ENCODE measurements at places on chromosomes 4 and X. TPM values are rescaled to one million over a fixed set of nuclear protein-coding genes. Genes with fewer than 3 reads are reported as not detected.

DNA sequence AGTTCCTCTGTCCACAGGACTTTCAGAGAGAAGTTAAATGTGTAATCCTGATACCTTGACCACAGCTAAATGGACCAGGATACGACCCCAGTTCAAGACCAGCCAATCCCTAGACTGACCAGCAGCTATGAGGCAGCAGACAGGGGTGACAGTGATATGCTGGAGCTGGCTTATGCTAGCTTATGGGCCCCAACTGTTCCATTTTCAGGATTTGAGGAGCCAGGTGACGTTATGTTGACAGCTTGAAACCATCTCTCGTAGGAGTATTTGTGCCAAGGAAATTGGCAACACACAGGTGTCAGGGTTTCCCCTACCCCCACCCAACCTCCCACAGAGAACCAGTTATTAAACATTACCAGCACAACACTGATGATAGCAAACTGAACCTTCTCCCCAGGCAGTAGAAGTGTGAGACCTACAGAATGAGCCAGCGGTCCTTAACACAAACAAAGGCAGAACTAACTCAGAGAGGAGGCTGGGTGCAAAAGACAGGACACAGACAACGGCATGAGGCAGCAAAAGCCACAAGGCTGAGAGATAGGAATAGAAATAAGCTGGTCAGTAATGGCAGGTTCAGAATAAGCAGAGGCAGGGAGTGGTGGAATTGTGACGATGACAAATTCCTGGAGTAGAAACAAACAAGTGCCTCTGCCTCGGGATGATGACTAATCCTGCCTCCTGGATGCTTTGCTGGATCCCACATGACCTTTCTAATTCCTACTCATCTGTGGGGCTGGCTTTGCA lies 85.6 kb upstream of the CPEB2 start:
- peaks cover 10% of the 10 kb centered on the region for H3K4me1 ChIP-seq
- H3K4me3 ChIP-seq: no peak overlapping the region
- H3K27ac ChIP-seq: peak overlapping the region; percentile 57
- no peaks in the 10 kb centered on the region for H3K36me3 ChIP-seq

GRCh38 chr4:96093563-96093962 lies 253.7 kb downstream of the PDHA2 start:
- H3K36me3 ChIP-seq: no peaks in the 10 kb centered on the region
- H3K27me3 ChIP-seq: no peaks in the 10 kb centered on the region
- H3K4me3 ChIP-seq: no peak overlapping the region

GRCh38 chr4:184766446-184766845 lies 32.5 kb upstream of the CENPU start:
- H3K36me3 ChIP-seq: peaks cover 44% of the 10 kb centered on the region
- no peaks in the 10 kb centered on the region for H3K27me3 ChIP-seq
- H3K4me3 ChIP-seq: no peak overlapping the region
- no peak for DNase-seq
- H3K27ac ChIP-seq: no peak overlapping the region

DNA sequence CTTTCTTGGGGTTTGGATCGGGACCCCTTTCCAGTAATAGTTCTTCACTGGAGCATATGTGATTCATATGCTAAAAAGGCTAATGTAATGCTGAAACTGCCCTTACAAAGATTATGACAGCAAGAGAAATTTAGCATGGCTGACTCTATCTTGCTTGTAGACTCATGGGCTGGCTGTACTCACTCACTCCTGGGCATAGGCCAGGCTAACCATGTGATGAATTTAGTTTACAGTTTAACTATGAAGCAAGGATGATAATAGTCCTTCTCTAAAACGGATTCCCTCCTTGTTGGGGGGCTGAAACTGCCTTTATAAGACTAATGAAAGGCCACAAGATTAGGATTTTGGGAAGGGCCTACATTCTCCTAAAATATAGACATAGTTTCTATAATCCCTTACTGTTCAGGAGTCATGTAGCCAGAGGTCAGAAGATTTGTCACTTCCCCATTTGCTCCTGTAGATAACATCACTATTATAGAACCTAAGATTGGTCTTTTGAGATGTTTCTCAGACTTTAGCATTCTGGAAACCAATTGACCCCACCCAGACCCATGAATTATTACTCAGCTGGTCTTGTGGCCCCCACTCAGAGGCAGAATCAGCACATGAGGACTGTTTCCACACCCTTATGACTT lies 20.8 kb upstream of the CEP135 start:
- no peak for DNase-seq
- no peak overlapping the region for H3K4me3 ChIP-seq
- H3K27me3 ChIP-seq: no peaks in the 10 kb centered on the region
- no peak overlapping the region for H3K27ac ChIP-seq

GRCh38 chr4:99088023-99088449 lies 552 bp downstream of the ADH5 start:
- H3K27ac ChIP-seq: peak overlapping the region; percentile 99
- H3K4me3 ChIP-seq: peak overlapping the region; percentile 86
- peaks cover 61% of the 10 kb centered on the region for H3K4me1 ChIP-seq
- DNase-seq: no peak

GRCh38 chr4:132395561-132395960 lies 753.5 kb upstream of the PCDH10 start:
- H3K4me3 ChIP-seq: no peak overlapping the region
- H3K36me3 ChIP-seq: no peaks in the 10 kb centered on the region
- H3K27ac ChIP-seq: no peak overlapping the region
- peaks cover 27% of the 10 kb centered on the region for H3K4me1 ChIP-seq
- no peak for DNase-seq
- no peaks in the 10 kb centered on the region for H3K27me3 ChIP-seq

- H3K4me3 ChIP-seq: no peak overlapping the region
- no peak for DNase-seq
Measured at GRCh38 chr4:88619971-88620370, 27.7 kb downstream of the HERC3 start.

GRCh38 chrX:101478366-101478765 lies 6.9 kb upstream of the ARMCX4 start:
- H3K36me3 ChIP-seq: no peaks in the 10 kb centered on the region
- no peak for DNase-seq
- peaks cover 5% of the 10 kb centered on the region for H3K4me1 ChIP-seq
- no peaks in the 10 kb centered on the region for H3K27me3 ChIP-seq
- no peak overlapping the region for H3K4me3 ChIP-seq

DNA sequence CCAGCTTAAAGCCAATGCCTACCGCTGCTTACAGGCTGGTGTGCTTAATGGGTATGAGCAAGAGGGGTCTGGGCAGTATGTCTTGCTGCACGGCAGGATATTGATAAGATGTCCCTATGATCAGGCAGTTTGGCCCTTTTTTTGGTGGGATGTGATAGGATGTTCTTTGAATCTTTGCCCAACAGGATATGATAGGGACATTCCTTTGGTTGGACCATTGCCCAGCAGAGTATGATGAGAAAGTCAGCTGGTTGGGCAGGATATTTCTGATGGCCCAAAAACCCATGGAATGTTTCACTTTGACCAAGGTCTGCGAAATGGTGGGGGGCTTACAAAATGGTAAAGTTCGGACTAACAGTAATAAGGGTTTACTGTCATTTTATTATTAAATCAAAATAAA lies 1060.6 kb downstream of the STIM2 start:
- no peak for DNase-seq
- H3K4me3 ChIP-seq: no peak overlapping the region
- peak overlapping the region; percentile 5 for H3K27ac ChIP-seq
- H3K36me3 ChIP-seq: no peaks in the 10 kb centered on the region
- peaks cover 34% of the 10 kb centered on the region for H3K4me1 ChIP-seq

GRCh38 chr4:55609393-55609866 lies 17.4 kb upstream of the PDCL2 start:
- no peak overlapping the region for H3K4me3 ChIP-seq
- no peaks in the 10 kb centered on the region for H3K4me1 ChIP-seq
- no peak overlapping the region for H3K27ac ChIP-seq
- H3K36me3 ChIP-seq: no peaks in the 10 kb centered on the region

DNA sequence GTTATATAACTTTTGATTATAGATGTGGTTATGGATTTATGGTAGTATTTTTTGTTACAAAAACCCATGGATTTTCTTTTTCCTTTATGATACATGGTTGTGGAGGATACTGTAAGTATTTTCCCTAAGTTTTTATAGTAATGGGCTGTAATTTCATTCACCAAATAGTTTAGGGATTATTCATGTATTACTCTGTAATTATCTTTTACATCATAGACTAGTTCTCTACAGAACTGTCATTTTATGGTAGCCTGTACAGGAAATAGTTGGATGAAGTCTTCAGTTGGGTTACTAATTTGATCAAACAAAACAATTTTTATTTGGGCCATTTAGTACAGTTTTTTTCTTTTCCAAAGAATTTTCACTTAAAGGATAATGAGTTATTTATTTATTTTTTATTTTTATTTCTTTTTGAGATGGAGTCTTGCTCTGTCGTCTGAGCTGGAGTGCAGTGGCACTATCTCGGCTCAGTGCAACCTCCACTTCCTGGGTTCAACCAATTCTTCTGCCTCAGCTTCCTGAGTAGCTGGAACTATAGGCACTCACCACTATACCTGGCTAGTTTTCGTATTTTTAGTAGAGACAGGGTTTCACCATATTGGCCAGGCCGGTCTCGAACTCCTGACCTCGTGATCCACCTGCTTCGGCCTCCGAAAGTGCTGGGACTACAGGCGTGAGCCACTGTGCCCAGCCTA lies 42.1 kb downstream of the RBPJ start:
- no peak overlapping the region for H3K4me3 ChIP-seq
- no peak for DNase-seq
- H3K4me1 ChIP-seq: peaks cover 37% of the 10 kb centered on the region

- H3K4me3 ChIP-seq: no peak overlapping the region
- H3K36me3 ChIP-seq: no peaks in the 10 kb centered on the region
- peaks cover 42% of the 10 kb centered on the region for H3K4me1 ChIP-seq
- no peaks in the 10 kb centered on the region for H3K27me3 ChIP-seq
- H3K27ac ChIP-seq: peak overlapping the region; percentile 73
- no peak for DNase-seq
Measured at GRCh38 chr4:181662383-181662782, 580.8 kb upstream of the TENM3 start.

- H3K4me1 ChIP-seq: no peaks in the 10 kb centered on the region
- DNase-seq: no peak
- H3K27ac ChIP-seq: no peak overlapping the region
- H3K4me3 ChIP-seq: no peak overlapping the region
Measured at GRCh38 chrX:22585831-22586230, 313.1 kb downstream of the CBLL2 start.

- H3K4me3 ChIP-seq: no peak overlapping the region
- peaks cover 37% of the 10 kb centered on the region for H3K4me1 ChIP-seq
- peak overlapping the region; percentile 32 for H3K27ac ChIP-seq
- no peak for DNase-seq
- no peaks in the 10 kb centered on the region for H3K36me3 ChIP-seq
Measured at GRCh38 chrX:20514358-20514757, 247.6 kb upstream of the RPS6KA3 start.

DNA sequence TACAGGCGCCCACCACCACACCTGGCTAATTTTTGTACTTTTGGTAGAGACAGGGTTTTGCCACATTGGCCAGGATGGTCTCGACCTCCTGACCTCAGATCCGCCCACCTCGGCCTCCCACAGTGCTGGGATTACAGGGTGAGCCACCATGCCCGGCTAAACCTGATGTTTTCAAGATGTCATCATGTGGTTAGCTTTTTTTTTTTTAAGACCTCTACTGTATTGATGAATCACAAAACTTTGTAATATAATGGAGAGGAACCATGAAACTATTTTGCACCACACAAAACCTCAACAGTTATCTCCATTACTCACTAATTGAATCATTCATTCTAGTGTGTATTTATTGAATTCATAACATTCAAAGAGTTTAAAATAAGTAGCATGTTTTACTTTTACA lies 94.7 kb upstream of the NEIL3 start:
- H3K27ac ChIP-seq: no peak overlapping the region
- no peaks in the 10 kb centered on the region for H3K36me3 ChIP-seq
- H3K4me1 ChIP-seq: no peaks in the 10 kb centered on the region
- no peak overlapping the region for H3K4me3 ChIP-seq
- peaks cover 18% of the 10 kb centered on the region for H3K27me3 ChIP-seq
- DNase-seq: no peak

GRCh38 chr4:1632109-1633104 lies 51.7 kb downstream of the FAM53A start:
- no peak overlapping the region for H3K27ac ChIP-seq
- H3K27me3 ChIP-seq: peaks cover 1% of the 10 kb centered on the region
- no peaks in the 10 kb centered on the region for H3K4me1 ChIP-seq
- DNase-seq: no peak
- peaks cover 5% of the 10 kb centered on the region for H3K36me3 ChIP-seq

- no peak overlapping the region for H3K27ac ChIP-seq
- peaks cover 6% of the 10 kb centered on the region for H3K4me1 ChIP-seq
- H3K27me3 ChIP-seq: no peaks in the 10 kb centered on the region
- no peak overlapping the region for H3K4me3 ChIP-seq
Measured at GRCh38 chr4:112968451-112969159, 80.8 kb upstream of the ANK2 start.

DNA sequence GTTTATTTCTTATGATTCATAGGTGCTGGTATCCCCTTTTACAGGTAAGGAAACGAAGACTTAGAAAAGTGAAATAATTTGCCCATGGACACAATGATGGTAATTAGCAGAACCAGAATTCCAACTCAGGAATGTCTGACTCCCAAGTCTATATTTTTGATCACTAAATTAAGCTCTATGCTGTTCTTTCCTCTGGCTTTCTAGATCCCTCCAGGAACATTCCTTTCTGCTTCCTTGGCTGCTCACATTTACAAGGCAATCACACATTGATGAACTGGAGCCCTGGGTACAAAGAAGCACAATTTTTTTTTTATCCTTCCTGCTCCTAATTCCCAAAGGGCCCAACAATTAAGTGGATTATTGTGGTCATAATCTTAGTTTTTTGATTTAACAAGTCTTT lies 7.0 kb upstream of the CDKN2AIP start:
- H3K27ac ChIP-seq: no peak overlapping the region
- no peaks in the 10 kb centered on the region for H3K27me3 ChIP-seq
- peaks cover 4% of the 10 kb centered on the region for H3K4me1 ChIP-seq
- DNase-seq: no peak

GRCh38 chr4:182521011-182521410 lies 277.8 kb downstream of the TENM3 start:
- H3K4me1 ChIP-seq: peaks cover 8% of the 10 kb centered on the region
- H3K36me3 ChIP-seq: peaks cover 4% of the 10 kb centered on the region
- no peak overlapping the region for H3K4me3 ChIP-seq
- DNase-seq: no peak

DNA sequence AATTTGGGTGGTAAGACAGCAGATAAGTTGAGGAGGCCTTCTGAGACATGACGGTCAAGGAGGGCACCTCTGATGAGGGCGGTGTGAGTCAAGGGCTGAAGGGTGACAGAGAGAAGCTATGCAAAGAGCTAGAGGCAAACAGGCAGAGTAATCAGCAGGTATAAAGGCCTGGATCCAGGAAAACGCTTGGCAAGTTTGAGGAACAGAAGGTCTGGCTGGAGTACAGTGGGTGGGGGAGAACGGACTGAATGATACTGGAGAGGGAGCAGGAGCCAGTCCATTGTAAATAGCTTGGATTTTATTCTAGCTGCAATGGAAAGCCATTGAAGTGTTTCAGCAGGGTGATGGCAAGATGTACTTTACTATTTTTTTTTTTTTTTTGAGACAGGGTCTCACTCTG lies 39.3 kb downstream of the RAB33B start:
- H3K4me3 ChIP-seq: no peak overlapping the region
- H3K36me3 ChIP-seq: peaks cover 4% of the 10 kb centered on the region
- H3K27ac ChIP-seq: no peak overlapping the region
- H3K4me1 ChIP-seq: peaks cover 5% of the 10 kb centered on the region

AKAP14 gene
- not detected for total RNA-seq

AADAT gene
- 12.3 TPM for total RNA-seq

NMU gene
- 0.80 TPM for total RNA-seq

RPS6KA6 gene
- 2.7 TPM for total RNA-seq

LNX1 gene
- total RNA-seq: 2.3 TPM

COX7B2 gene
- not detected for total RNA-seq

INPP4B gene
- 18.7 TPM for total RNA-seq

PRR32 gene
- not detected for total RNA-seq

CYSLTR1 gene
- not detected for total RNA-seq

CCSER1 gene
- not detected for total RNA-seq

GABRA4 gene
- not detected for total RNA-seq

All from chondrocyte (in vitro differentiated cells).